ENCODE measurements at places on chromosomes 7 and 10. TPM values are rescaled to one million over a fixed set of nuclear protein-coding genes. Genes with fewer than 3 reads are reported as not detected.

The CUBN gene
- 0.72 TPM for total RNA-seq

The FRMD4A gene
- 23.5 TPM for total RNA-seq

The MRC1 gene
- 2.4 TPM for total RNA-seq

The CYP2C19 gene
- total RNA-seq, result 0.04 TPM

The COL1A2 gene
- total RNA-seq, result 14.1 TPM

The CRHR2 gene
- 0.28 TPM for total RNA-seq

The SLC16A12 gene
- total RNA-seq, result 31.5 TPM

The CFAP69 gene
- 3.7 TPM for total RNA-seq

The UBE2D1 gene
- 2.5 TPM for total RNA-seq

The SPAM1 gene
- not detected for total RNA-seq

The ASZ1 gene
- not detected for total RNA-seq

The GIMAP8 gene
- total RNA-seq, result 1.4 TPM

The ACBD5 gene
- 12.7 TPM for total RNA-seq

The SLIT1 gene
- total RNA-seq, result 1.2 TPM

The CLEC2L gene
- not detected for total RNA-seq

The PPIF gene
- 35.8 TPM for total RNA-seq

The CFAP43 gene
- total RNA-seq, result 1.7 TPM

The TMEM229A gene
- total RNA-seq, result 0.20 TPM

The LOXL4 gene
- total RNA-seq, result 3.7 TPM

The COBL gene
- 21.8 TPM for total RNA-seq

The ELOVL3 gene
- not detected for total RNA-seq

All from pancreas (tissue), 10 donors.